T-helper 22 cell (primary cell): ENCODE measurements at places on chromosomes 7 and 10.

DNA sequence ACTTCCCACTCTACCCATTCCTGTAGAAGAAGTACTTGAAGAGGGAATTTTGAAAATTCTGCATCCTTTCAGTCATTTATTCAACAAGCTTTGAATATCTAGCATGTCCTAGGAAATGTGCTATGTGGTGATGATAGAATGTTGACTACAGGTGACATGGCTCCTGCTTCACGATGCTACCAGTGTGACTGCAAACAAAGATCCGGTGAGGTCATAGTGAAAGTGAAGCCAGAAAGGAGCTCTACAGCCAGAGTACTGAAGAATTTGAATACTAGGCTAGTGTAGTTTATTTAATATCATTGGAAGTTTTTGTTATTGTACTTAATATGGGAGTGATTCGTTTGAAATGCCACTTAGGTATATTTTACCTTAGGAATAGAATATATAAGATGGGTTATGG is 348.1 kb downstream of the TFEC start:
- DNase-seq, result no peak

DNA sequence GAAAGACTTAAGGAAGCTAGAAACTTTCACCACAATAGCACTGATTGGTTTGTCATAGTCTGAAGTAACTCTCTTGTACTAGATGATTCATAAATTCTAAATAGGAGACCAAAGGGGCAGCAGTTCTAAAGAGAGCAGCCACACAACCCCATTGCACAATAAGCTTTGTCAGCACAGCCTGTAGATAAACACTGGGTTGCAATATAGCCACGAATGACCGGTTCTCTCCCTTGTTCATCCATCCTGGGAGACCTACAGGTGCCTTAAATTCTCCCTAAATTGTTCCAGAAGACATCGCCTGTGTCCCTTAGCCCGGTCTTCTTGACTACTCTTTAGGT is 167.0 kb downstream of the SNX13 start:
- DNase-seq, result no peak

GRCh38 chr7:32518534-32519140 is 23.3 kb downstream of the AVL9 start:
- no peak for DNase-seq

DNA sequence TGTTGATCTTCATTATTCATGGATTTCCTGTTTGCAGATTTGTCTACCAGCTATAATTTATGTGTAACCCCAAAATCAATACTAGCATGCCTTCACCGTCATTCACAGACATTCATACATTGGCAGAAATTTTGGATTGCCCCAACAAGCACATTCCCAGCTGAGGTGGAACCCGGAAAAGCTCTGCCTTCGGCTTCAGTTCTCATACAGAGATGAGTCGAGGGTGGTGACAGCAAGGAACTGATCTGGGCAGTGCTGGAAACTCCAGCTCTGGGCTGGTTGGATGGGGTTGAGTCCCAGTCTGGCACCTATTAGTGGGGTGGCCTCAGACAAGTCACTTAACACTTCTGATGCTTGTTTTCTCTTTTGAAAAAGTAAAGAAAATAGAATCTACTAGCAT is 267.5 kb downstream of the SNX13 start:
- DNase-seq, result no peak

- DNase-seq, result no peak
Measured at GRCh38 chr7:5773661-5774086, 7.8 kb downstream of the RNF216 start.

GRCh38 chr10:22697800-22698199 is 16.6 kb downstream of the PIP4K2A start:
- no peak for DNase-seq

- no peak for DNase-seq
Measured at GRCh38 chr10:91602868-91603568, 29.9 kb downstream of the PPP1R3C start.

DNA sequence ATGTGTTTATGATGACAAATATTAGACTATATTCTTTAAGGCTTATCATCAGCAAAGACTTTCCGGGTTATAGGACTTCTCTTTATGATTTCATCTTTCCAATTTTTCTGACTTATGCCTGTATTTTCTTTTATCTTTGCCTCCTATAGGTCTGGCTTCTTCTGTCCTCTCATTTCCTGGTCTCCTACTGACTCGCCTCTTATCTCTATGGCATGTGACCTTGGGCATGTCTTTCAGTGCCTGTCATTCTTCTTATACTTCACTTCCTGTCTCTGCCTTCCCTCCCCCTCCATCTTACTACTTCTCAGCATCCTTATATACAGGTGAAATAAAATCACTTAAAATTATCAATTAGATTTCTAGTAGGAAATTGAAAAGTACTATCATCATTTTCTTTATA is 42.2 kb downstream of the PCDH15 start:
- no peak for DNase-seq

GRCh38 chr10:94225589-94225988 is 137.2 kb downstream of the NOC3L start:
- no peak for DNase-seq

DNA sequence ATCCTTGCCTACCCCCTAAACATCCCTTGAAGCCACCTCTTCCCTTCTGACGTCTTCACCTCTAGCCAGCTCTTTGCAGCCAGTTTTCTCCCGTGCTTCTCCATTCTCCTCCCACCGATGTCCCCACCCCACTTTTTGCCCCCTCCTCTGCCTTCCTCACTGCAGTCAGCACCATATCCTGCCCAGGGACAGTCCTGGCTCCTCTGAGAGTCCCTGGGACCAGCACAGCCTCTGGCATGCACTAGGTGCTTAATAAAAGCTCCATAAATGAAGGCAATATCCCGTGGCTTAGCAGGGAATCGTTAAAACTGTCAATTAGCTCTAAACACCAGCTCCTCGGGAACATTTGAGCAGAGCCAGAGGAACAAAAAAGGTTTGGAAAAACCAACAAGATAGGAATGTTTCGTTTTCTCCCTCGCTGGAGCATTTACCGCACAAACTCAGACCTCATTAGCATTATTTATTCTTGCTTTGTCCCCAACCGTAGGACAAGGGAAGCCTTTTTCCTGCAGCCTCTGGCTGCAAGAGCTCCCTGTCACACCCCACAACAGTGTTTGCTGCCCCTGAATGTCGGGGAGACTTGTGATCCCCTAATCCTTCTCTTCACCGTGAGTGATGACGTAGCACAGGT is 16.1 kb downstream of the MYL10 start:
- DNase-seq, result no peak

GRCh38 chr10:33270971-33271370 is 63.5 kb downstream of the NRP1 start:
- no peak for DNase-seq

GRCh38 chr7:75814407-75814947 is 871 bp upstream of the CCL24 start:
- no peak for DNase-seq

DNA sequence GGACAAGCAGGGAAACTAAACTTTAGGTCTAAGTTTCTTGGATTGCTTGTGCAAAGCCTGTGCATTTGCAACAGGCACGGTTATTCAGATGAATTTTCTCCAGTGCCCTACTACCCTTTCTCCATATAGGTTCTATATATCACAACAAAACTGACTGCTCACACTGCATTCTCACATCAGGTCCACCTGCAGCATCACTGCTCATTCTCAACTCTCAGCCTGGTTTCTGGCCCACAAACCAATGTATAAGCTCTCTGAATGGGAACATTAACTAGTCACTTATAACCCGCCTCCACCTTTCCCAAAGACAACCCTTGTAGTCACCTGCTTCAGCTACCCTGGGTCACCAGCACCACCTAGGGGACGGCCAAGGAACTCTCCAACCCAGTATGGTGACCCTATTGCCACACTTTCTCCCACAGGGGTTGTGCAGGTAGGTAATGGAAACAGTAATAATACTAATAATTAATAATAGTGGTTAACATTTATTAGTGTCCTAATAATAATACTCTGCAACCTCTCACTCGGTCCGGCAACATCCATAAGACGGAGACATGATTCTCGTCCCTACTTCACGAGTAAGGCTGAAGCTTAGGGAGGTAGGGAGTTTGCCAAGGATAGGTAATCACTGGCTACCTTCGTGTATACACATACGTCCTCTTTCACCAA is 97.3 kb downstream of the CLEC2L start:
- no peak for DNase-seq

DNA sequence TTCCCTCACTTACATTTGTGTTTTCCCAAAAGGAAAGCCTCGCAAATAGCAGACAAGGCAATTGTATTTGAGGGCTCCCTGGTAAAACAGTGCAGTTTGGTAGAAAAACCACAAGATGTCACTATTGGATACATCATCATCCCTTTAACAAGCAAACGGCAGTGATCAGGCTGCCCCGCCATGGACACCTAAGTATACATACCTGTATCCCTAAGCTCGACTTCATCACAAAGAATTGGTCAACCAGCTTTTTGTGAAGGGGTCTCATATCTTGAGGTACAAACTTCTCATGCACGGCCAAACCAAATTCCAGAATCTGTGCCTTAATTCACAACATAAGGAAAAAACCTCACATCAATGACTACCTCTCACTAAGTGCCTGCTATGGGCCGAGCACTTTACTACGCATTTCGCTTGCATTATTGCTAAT is 179.5 kb upstream of the IMMP2L start:
- no peak for DNase-seq

GRCh38 chr7:117188376-117188775 is 134.5 kb downstream of the WNT2 start:
- DNase-seq, result no peak

- DNase-seq, result no peak
Measured at GRCh38 chr10:128398118-128398517, 271.9 kb upstream of the MKI67 start.

- DNase-seq, result no peak
Measured at GRCh38 chr7:134991469-134992339, 5.4 kb downstream of the AGBL3 start.

DNA sequence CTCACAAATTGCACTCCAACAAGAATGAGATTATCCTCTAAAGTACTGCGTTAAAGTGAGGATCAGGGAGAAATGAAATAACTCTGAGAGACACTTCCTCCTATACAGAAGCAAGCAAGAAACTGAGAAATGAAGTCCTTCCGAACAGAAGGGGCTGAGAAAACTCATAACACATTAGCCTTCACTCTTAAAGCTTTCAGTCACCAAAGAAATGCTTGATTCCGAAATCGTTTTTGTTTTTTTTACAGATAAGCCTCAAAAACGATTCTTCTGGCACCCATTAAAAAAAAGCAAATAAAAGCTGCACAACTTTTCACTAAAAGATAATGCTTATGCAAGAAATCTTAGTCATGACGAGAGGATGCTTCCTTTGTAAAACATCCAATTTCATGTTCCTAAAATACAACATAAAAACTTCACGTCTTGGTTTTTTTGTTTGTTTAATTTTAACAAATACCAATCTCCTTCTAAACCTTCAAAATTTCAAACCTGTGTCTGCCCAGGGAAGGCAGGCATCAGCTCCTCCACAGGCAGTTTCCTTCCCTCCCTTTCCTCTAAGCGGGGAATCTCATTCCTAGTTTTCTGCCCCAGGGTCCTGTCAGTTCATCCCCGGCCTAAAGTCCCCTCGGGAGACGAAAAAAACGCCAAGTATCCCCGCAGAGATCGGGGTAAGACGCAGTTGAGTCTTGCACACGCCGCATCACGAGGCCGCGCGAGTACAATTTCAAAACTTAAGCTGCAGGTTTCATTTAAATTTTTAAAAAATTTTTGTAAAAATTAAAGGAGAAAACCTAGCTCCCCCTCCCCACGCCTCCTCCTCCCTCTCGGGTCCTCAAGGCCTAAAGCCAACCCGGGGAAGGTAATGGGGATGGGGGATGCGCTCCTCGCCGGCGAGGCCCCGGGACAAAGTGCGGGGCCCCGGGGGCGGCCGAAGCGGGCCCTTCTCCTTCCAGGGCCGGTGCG is 1.1 kb downstream of the BAZ1B start:
- no peak for DNase-seq

- DNase-seq, result no peak
Measured at GRCh38 chr7:116772423-116772863, 89.9 kb upstream of the CAPZA2 start.

DNA sequence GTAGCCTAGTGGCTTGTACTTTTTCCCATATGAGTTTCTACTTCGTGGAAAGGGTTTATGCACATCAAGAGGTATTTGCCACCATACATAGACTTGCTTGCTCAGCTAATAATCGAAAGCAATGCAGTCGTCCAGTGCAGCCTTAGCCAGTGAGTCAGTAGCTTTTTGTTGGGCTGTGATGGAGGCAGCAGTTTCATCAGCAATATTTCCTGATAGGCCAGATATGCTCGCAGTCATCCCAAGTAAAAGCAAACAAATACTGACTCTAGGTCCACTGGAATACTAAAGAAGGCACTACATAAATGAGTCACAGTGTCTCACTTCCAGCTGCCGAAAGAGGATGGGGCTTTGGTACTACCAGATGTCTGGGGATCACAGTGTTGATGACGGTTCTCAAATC is 2.1 kb upstream of the BNIP3 start:
- DNase-seq, result no peak

GRCh38 chr10:70362328-70362727 is 20.1 kb downstream of the LRRC20 start:
- no peak for DNase-seq

DNA sequence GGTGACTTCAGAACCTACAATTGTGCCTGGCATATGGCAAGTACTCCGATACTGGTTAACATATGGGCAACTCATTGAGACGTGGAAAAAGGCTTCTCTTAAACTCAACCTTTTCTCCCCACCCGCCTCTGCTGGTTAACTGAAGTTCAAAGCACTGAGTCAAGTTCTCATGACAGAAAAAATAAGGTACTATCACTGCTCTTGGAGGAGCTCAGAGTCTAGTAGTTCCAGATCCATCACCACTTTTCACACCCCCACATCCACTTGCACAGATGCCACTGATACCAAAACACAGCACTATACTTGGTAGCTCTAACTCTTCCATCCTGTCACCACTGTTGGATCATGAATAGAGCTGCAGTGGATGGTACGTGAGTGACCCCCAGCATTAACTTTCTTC is 36.2 kb downstream of the CCDC6 start:
- DNase-seq, result no peak

DNA sequence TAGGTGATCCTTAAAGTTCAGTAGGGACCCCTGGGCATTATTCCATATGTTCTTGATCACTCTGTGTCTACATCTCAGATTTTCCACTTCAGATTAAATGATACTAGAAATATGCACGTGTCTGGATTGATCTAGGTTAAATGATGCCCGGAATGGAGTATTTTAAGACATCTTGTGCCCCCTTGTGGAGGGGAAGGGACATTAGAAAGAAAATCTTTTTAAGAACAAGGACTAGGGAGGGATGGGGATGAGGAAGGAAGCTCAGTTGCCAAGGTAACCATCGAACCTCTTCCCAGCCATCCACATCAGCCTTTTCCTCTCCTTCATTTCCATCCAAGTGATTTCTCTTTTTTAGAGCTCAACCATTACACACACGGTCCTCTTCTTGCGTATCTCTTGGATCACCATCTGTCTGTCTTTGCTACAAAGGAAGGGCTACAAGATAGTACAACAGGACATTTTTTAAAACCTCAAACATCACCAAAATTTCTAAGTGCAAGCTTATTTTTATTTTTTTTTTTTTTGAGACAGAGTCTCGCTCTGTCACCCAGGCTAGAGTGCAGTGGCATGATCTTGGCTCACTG is 40.5 kb downstream of the PRSS2 start:
- DNase-seq, result no peak

DNA sequence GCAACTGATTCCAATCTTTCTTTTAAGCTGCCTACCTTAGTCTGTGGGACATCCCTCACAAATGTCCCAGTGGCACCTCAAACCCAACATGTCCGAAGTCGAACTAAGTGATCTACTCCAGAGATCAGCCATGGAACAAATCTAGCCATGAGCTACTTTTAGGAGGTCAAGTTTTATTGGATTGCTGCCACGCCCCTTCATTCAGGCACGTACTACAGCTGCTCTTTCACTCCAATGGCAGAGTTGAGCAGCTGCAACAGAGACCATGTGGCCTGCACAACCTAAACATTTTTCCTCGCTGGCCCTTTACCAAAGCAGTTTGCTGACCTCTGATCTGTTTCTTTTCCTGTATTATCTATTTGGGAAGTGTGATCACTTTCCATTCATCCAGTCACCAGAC is 192.4 kb upstream of the CDCA7L start:
- no peak for DNase-seq
